ENCODE measurements at places on chromosomes 4 and X.

GRCh38 chr4:147760695-147761094, 28.8 kb downstream of the ARHGAP10 start:
- H3K4me3 ChIP-seq, result no peak overlapping the region
- H3K36me3 ChIP-seq, result no peaks in the 10 kb centered on the region
- no peak for DNase-seq
- peaks cover 25% of the 10 kb centered on the region for H3K4me1 ChIP-seq

GRCh38 chr4:181656748-181657147, 586.5 kb upstream of the TENM3 start:
- no peaks in the 10 kb centered on the region for H3K4me1 ChIP-seq
- DNase-seq, result no peak
- no peaks in the 10 kb centered on the region for H3K36me3 ChIP-seq
- H3K4me3 ChIP-seq, result no peak overlapping the region
- no peaks in the 10 kb centered on the region for H3K27me3 ChIP-seq

DNA sequence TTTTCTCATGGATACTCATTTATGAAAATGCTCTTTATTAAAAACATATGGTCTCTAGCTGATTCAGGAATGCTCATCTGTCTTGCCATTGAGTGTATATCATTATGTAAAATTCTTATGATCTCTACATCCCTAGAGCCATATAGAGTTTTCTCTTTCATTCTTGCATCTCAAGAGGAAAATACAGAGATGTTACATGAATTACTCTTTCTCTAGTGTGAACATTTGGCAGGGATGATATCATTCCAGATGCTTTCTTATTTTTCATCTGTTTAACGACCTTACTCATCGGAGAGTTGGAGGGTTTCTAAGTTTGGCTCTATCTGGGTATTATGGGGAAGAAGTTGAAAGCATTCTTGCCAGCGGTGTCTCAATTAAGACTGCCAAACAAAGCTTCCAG, 202.9 kb upstream of the SLC7A11 start:
- no peak overlapping the region for H3K4me3 ChIP-seq
- no peak for DNase-seq
- no peaks in the 10 kb centered on the region for H3K4me1 ChIP-seq
- no peaks in the 10 kb centered on the region for H3K27me3 ChIP-seq

- H3K4me1 ChIP-seq, result no peaks in the 10 kb centered on the region
- H3K4me3 ChIP-seq, result no peak overlapping the region
- H3K27me3 ChIP-seq, result no peaks in the 10 kb centered on the region
- no peak overlapping the region for H3K27ac ChIP-seq
Observed at GRCh38 chrX:121245763-121246162, 198.4 kb downstream of the GLUD2 start.

DNA sequence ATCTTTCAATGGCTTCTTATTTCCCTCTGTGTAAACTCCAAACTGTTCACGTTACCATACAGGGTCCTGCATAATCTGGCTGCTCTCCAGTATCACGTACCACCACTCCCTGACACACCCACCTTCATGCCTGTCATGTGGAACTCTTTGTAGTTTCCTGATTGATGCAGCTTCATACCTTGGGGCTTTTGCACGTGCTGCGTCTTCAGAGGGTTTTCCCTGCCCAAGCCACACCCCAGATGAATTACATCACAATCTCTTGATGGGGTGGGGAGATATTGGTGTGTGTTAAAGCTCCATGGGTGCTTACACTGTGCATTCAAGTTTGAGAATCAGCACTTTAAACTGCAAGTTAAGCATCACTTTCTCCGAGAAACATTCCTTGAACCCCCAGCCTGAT, 101.9 kb downstream of the CT47B1 start:
- no peaks in the 10 kb centered on the region for H3K36me3 ChIP-seq
- H3K4me3 ChIP-seq, result no peak overlapping the region
- no peaks in the 10 kb centered on the region for H3K4me1 ChIP-seq
- DNase-seq, result no peak
- H3K27ac ChIP-seq, result no peak overlapping the region

DNA sequence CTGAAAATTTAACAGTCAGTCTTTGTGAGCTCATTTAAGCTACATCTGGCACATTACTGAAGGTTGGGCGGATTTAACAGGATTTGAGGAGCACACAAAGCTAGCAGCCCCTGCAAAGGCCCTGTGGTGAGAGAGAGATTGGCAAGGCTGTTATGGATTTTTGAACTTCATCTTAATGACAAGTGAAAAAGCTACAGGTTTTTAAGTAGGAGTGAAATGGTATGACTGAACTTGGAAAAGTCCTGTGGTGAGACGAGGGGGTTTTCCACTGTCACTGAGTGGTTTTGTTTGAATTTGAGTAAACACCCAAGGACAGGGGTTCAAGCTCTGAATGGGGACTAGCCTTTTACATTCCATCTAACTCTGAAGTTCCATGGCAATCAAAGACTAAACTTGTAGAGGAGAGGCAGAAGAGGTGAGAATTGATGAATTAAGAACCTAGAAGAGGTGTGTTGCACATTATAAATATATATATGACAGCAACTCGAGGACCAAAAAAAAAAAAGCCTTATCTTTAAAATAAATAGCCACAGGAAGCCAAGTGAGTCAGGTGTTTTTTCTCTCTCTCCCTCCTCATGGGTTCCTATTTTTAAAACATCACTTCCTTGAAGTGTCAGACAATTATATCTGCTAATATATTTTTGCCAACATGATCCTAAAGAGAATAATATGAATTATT, 47.8 kb upstream of the CLNK start:
- H3K4me1 ChIP-seq, result peaks cover 6% of the 10 kb centered on the region
- H3K27me3 ChIP-seq, result peaks cover 42% of the 10 kb centered on the region
- H3K36me3 ChIP-seq, result peaks cover 1% of the 10 kb centered on the region
- no peak overlapping the region for H3K27ac ChIP-seq

- H3K27me3 ChIP-seq, result peaks cover under 1% of the 10 kb centered on the region
- no peak within 1 kb of the TSS for H3K27ac ChIP-seq
Observed at GRCh38 chr4:38782452-38783108, at the start of gene TLR10. Gene TLR10 (minus strand): TSS chr4:38782990. CDS start chr4:38775590, 7,400 bp downstream.

GRCh38 chr4:3410401-3411135, 31.2 kb upstream of the HGFAC start:
- no peaks in the 10 kb centered on the region for H3K27me3 ChIP-seq
- H3K27ac ChIP-seq, result no peak overlapping the region
- H3K36me3 ChIP-seq, result no peaks in the 10 kb centered on the region

- no peak overlapping the region for H3K4me3 ChIP-seq
- H3K36me3 ChIP-seq, result no peaks in the 10 kb centered on the region
- H3K27ac ChIP-seq, result no peak overlapping the region
- no peaks in the 10 kb centered on the region for H3K27me3 ChIP-seq
- no peaks in the 10 kb centered on the region for H3K4me1 ChIP-seq
Observed at GRCh38 chr4:19400820-19401219, 850.9 kb upstream of the SLIT2 start.

GRCh38 chr4:77599378-77599777, 6.2 kb upstream of the CXCL13 start:
- no peak overlapping the region for H3K27ac ChIP-seq
- no peak overlapping the region for H3K4me3 ChIP-seq
- no peaks in the 10 kb centered on the region for H3K27me3 ChIP-seq
- H3K36me3 ChIP-seq, result no peaks in the 10 kb centered on the region

- no peak for DNase-seq
- no peak overlapping the region for H3K4me3 ChIP-seq
- no peaks in the 10 kb centered on the region for H3K27me3 ChIP-seq
- peaks cover 3% of the 10 kb centered on the region for H3K36me3 ChIP-seq
Observed at GRCh38 chr4:152682143-152682941, 2.5 kb upstream of the TMEM154 start.

- H3K27me3 ChIP-seq, result peaks cover 53% of the 10 kb centered on the region
- H3K27ac ChIP-seq, result no peak overlapping the region
- H3K4me1 ChIP-seq, result peaks cover 21% of the 10 kb centered on the region
- H3K36me3 ChIP-seq, result no peaks in the 10 kb centered on the region
Observed at GRCh38 chr4:125316791-125317524, 2.2 kb downstream of the FAT4 start.

GRCh38 chr4:4480205-4480604, 61.6 kb downstream of the STX18 start:
- no peak for DNase-seq
- H3K36me3 ChIP-seq, result peaks cover 3% of the 10 kb centered on the region
- H3K4me1 ChIP-seq, result peaks cover 27% of the 10 kb centered on the region
- H3K27me3 ChIP-seq, result no peaks in the 10 kb centered on the region
- no peak overlapping the region for H3K4me3 ChIP-seq

- DNase-seq, result no peak
- no peak overlapping the region for H3K27ac ChIP-seq
- no peaks in the 10 kb centered on the region for H3K4me1 ChIP-seq
Observed at GRCh38 chr4:84622959-84623358, 40.0 kb downstream of the CDS1 start.

GRCh38 chr4:30620711-30621110, 99.5 kb upstream of the PCDH7 start:
- H3K36me3 ChIP-seq, result no peaks in the 10 kb centered on the region
- H3K4me3 ChIP-seq, result no peak overlapping the region
- H3K27ac ChIP-seq, result no peak overlapping the region

DNA sequence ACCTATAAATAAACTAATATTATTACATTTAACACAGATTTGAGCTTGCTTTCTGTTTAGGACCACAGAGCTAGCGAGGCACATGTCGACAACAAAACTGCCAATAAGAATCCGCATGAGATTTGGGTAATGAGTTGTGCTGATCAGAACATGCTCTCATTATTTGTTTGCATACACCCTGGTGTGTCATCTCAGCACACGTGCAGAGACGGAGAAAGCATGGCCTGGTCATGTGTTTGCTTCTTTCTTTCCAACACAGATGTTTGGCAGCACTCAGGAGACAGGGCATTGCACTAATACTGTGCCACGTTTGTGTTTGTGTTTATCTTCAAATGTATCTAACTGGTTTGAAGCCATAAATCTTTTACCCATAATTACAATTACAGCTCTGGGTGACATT, 364.8 kb downstream of the ARAP2 start:
- no peak overlapping the region for H3K4me3 ChIP-seq
- no peaks in the 10 kb centered on the region for H3K4me1 ChIP-seq
- DNase-seq, result no peak
- no peak overlapping the region for H3K27ac ChIP-seq
- H3K27me3 ChIP-seq, result peaks cover 14% of the 10 kb centered on the region
- peaks cover 1% of the 10 kb centered on the region for H3K36me3 ChIP-seq

GRCh38 chr4:55186700-55187099, 61.3 kb upstream of the KDR start:
- H3K4me1 ChIP-seq, result no peaks in the 10 kb centered on the region
- no peak overlapping the region for H3K27ac ChIP-seq
- H3K4me3 ChIP-seq, result no peak overlapping the region
- peaks cover 39% of the 10 kb centered on the region for H3K27me3 ChIP-seq

DNA sequence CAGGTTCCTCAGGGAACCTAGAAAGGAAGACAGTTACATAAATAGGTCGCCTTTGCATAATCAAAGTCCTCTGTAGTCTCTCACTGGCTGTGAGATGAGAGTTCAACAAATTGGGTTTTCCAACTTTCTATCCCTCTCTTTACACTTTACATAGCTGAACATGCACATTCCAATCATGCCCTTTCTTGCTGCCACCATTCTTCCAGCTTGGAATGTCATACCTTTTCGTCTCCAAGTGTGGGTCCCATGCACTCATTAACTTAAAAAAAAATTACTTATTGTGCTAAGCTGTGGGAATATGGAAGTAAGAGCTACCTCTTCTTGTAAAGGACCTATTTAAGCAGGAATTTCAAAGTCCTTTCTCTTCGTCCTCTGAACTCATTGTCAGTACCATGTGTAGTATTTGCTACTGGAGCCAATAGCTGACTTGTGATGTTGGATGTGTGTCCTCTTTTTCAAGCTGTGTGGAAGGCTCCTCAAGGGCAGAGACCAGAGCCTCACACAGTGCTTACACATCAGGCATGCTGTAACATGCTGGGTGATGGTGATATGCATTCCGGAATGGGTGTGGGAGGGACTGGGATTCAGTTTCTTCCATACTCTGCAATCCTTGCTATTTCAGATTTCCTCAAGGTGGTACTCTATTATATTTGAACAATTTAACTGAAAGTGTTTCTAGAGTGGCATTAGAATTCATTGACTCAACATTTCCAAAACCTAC, 7.1 kb downstream of the ENOPH1 start:
- no peaks in the 10 kb centered on the region for H3K36me3 ChIP-seq
- no peaks in the 10 kb centered on the region for H3K27me3 ChIP-seq
- no peak overlapping the region for H3K27ac ChIP-seq
- no peak overlapping the region for H3K4me3 ChIP-seq

- H3K4me1 ChIP-seq, result peaks cover 85% of the 10 kb centered on the region
- H3K27me3 ChIP-seq, result no peaks in the 10 kb centered on the region
- peak overlapping the region; percentile 73 for H3K4me3 ChIP-seq
- DNase-seq, result peak; percentile 54
- H3K27ac ChIP-seq, result peak overlapping the region; percentile 99
Observed at GRCh38 chr4:40238700-40239548, 42.1 kb downstream of the RHOH start.

- H3K27me3 ChIP-seq, result peaks cover 70% of the 10 kb centered on the region
- no peaks in the 10 kb centered on the region for H3K36me3 ChIP-seq
- no peaks in the 10 kb centered on the region for H3K4me1 ChIP-seq
- no peak for DNase-seq
Observed at GRCh38 chr4:121564840-121565375, 131.9 kb downstream of the ANXA5 start.

GRCh38 chr4:186191200-186192065, at the start of gene CYP4V2:
Gene CYP4V2 (plus strand): TSS chr4:186191567. CDS start chr4:186191824, 257 bp downstream.
- peak within 1 kb of the TSS; percentile 93 for H3K27ac ChIP-seq
- H3K4me1 ChIP-seq, result peaks cover 44% of the 10 kb centered on the region
- peaks cover 23% of the 10 kb centered on the region for H3K36me3 ChIP-seq
- DNase-seq, result peak; percentile 76
- no peaks in the 10 kb centered on the region for H3K27me3 ChIP-seq
- peak within 1 kb of the TSS; percentile 86 for H3K4me3 ChIP-seq

DNA sequence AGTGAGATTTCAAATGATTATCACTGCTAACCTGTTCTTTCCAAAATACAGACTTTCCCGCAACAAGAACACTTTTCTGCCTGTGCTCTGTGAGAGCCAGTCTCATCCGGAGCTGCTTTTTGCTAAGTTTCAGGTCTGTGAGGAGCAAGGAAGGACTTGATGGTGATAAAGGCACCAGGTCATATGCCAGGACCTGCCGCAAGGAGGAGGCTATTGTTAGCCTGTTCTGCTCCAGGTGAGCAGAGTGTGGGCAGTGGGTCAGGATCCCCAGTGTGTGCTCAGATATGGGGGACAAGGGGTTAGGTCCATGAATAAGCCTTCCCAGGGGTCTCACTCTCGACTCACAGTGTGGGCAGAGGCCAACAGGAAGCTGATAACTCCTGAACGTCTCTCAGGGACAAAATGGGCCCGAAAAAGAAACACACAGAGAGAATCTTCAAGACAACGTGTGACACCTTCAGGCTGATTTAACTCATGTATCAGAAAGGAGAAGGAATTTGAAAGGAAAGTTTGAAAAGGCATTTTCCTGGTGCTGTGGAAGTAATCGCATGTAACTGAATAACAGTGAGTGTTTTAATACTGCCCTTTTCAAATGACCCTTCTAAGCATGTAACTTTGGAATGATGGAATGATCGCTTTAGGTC, 57.7 kb upstream of the PDLIM3 start:
- no peaks in the 10 kb centered on the region for H3K4me1 ChIP-seq
- no peak for DNase-seq
- H3K27me3 ChIP-seq, result peaks cover 38% of the 10 kb centered on the region
- H3K36me3 ChIP-seq, result no peaks in the 10 kb centered on the region
- H3K27ac ChIP-seq, result no peak overlapping the region
- no peak overlapping the region for H3K4me3 ChIP-seq

- H3K27me3 ChIP-seq, result no peaks in the 10 kb centered on the region
- peaks cover 13% of the 10 kb centered on the region for H3K4me1 ChIP-seq
- no peaks in the 10 kb centered on the region for H3K36me3 ChIP-seq
- no peak overlapping the region for H3K27ac ChIP-seq
- no peak overlapping the region for H3K4me3 ChIP-seq
Observed at GRCh38 chrX:81259714-81260395, 58.0 kb downstream of the SH3BGRL start.
